Cerebellar cortex (tissue), 1 donor: ENCODE measurements at places on chromosomes 7 and 10.

- DNase-seq, result no peak
Measured at GRCh38 chr10:1359626-1359955, 303.4 kb downstream of the WDR37 start.

GRCh38 chr10:89363729-89364442 lies 14.0 kb upstream of the IFIT1B start:
- DNase-seq, result no peak

DNA sequence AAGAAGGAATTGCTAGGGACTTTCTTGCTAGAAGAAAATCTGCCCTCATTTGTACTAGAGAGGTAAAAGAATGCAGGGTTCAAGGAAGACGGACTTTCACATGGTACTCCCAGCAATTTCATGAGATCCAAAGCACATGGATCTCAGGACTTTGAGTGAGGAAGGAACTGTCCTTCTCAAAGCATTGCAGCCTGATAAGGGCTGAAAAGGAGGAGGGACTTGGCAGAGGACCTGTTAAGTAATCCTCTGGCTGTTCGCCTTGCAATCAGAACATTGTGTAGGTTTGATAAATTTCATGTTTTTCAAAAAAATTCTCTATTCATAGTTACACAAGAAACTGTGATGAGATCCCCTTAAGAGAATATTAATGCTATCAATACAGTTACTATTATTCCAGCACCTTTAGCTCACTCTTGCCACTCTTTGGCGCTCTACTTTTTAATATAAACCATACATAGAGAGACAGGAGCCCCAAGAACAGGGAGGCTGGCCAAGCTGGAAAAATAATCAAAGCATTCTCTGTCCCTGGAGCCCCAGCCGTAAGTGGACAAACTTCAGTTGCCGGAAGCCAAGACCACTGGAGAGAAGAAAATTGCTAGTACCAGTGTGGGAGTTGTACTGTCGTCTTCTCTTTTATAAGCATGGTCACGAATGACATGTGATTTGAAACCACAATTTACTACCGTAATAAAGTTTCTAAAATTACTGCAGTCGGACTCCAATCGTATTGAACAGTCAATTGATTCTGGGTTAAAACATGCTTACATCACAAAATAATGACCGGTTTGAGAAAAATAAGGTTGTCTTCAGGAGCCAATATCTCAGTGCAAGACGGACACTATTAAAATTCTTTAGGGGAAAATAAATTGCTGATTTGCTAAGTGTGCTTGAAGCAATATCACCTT lies 424.4 kb downstream of the SDK1 start:
- no peak for DNase-seq

GRCh38 chr10:5583525-5584175 lies 58.9 kb downstream of the CALML3 start:
- no peak for DNase-seq

- DNase-seq, result no peak
Measured at GRCh38 chr10:76291175-76291574, 859.8 kb downstream of the LRMDA start.

GRCh38 chr10:48445932-48446331 lies 139.5 kb downstream of the MAPK8 start:
- DNase-seq, result no peak

DNA sequence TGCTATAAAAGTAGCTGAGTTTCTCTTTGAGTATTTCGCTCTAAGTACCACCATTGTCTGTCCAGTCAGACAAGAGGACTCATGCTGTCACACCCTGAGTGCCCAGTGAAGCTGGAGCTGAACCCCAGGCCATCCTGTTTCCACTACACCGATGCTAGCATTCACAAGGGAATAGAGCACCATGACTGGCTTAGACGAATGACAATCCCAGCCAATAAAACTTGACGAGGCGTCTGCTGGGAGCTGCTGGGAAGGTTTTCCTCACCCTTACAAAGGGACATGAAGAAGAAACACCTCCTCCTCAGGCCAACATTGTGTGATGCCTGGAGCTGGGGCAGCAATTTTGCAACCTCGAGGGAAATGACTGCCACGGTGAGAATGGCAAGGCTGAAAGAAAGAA lies 17.5 kb upstream of the SLIT1 start:
- no peak for DNase-seq
